ENCODE measurements at places on chromosomes 4 and X.

- no peak for DNase-seq
These were observed 32.7 kb upstream of the MBTPS2 start for GRCh38 chrX:21806691-21807090.

GRCh38 chr4:73127839-73128453, 58.4 kb upstream of the COX18 start:
- peak; percentile 13 for DNase-seq

DNA sequence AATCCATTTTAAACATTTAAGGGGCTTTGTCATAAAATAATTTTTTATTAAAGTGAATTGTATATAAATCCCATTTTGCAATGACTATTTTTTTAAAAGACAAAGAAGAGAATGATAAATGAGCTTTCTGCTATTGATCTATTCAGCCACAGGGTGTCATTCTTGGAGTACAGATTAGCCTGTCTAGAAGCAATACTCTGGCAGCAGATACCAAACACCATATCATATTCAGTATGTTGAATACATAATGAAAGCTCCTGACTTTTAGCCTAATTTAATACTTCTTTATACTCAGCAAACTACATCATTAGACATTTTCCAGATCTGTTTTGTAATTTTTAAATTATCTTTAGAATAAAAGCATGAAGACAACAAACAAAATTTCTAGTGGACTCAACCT, 496.3 kb downstream of the PDGFC start:
- peak; percentile 82 for DNase-seq

DNA sequence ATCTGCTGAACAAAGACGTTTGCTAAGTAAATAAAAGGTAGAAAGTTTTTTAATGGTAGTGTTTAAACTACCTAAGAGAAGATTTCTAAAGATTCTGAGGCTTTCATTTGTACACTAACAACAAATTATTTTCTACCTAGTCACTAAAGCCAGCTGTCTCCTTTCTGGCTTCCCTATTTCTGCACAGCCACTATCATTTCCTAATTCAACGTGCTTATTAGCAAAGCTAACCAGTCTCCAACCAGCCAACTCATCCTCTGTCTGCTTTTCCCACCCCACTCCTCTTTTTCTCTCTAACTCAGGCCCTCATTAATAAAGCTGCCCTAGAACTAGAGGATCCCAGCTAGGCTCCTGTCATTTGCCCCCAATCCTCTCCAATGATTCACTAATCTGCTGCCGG, 118.2 kb downstream of the ZNF827 start:
- DNase-seq, result no peak

GRCh38 chr4:75686346-75686745, 13.1 kb upstream of the G3BP2 start:
- DNase-seq, result no peak

DNA sequence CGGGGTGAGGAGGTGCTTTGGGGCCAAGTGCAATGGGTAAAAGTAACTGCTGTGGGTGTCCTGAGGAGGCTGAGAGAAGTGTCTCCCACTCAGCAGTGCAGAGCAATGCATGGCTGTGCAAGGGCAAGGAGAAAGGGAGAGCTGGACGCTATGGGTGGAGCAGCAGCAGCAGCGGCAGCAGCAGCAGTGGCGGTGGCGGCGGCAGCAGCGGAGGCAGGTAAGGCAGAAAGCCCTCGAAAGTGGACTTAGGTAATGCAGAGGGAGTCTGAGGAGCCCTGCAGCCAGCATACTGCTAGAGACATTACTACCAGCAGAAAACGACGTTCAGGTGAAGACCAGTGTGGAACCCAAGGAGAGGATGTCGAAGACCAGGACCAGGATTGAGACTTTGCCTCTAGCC, 82.1 kb downstream of the NYX start:
- no peak for DNase-seq

DNA sequence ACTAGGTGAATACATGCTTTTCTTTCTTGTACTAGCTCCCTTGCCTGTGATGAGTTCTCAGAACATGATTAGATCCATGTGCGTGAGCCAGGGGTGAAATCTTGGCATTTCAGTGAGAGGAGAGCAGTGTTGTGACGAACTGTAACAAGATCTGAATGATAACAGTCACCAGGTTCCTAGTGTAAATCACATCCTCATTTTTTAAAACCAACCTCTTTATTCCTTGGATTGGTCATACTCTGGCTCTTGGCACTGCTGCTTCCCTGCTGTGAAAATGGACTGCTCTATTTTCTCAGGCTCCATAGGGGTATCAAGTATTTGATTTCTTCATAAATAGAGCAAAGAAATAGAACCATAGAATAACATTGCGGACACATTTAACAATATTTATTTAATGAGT, 206.3 kb downstream of the SLC4A4 start:
- DNase-seq, result peak; percentile 83

DNA sequence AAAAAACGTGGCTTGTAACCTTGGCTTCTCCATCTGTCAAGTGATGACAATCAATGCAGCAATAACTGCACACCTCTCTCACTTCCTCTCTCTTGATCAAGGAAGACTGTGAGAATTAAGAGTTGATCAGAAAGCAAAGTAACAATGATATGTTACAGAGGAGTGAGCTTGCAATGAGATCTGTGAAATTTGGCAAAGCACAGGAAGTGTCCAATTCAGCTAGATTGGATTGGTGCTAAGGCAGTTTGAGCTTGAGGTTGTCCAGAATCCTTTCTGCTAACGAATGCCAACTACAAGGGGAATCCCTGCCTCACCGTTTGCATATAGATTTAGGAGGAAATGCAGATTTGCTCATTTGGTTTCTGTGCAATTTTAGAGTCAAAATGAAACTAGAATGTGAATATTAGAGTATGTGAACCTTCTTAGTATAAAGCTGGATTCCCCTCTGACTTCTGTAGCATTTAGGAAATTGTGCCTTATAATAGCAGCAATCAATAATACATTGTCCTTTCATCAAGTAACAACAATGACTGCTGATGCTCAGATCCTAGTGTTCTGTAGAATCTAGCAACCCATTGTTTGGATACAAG, 346.4 kb downstream of the PTTG2 start:
- no peak for DNase-seq
